H9 (cell line): ENCODE measurements at places on chromosomes 5 and 9.

GRCh38 chr9:7937761-7938491 is 138.3 kb upstream of the DMAC1 start:
- no peak for DNase-seq

GRCh38 chr9:121240472-121241135 is 27.4 kb upstream of the GSN start:
- DNase-seq, result no peak

GRCh38 chr5:98349251-98349989 is 424.0 kb upstream of the RGMB start:
- no peak for DNase-seq

DNA sequence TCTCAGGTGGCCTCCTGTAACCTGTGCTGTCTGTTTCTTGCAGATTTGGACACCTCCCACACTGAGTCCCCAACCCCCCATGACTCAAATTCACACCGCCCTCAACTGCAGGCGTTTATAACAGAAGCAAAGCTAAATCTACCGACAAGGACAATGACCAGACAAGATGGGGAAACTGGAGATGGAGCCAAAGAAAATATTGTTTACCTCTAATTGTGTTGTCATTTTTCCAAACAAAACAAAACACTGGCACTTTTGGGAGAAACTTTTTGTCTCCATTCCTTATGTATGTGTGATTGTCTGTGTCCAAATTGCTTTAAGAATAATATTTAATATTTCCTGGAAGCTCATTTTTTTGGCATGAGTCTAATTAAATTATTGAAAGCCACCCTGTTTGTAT is 314.8 kb downstream of the ARHGEF28 start:
- DNase-seq, result no peak

DNA sequence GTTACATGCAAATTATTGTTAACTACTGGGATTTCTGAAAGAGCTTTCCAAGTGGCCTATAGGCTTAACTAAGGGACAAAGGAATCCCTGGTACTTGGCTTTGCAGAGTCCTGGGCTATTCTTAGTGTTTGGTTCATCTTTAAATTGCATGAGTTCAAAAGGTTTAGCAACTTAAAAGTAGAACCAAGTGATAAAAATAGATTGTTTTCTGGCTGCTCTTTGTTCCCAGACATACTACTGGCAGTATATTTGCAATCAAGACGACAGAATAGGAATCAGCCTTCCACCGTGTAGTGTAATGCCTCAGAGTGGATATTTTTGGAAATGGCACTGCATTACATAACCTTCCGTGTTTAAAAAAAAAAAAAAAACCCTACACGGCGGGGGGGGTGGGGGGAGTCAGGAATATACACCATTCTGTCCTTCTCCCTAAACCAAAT is 1.0 kb downstream of the NREP start:
- DNase-seq, result no peak

DNA sequence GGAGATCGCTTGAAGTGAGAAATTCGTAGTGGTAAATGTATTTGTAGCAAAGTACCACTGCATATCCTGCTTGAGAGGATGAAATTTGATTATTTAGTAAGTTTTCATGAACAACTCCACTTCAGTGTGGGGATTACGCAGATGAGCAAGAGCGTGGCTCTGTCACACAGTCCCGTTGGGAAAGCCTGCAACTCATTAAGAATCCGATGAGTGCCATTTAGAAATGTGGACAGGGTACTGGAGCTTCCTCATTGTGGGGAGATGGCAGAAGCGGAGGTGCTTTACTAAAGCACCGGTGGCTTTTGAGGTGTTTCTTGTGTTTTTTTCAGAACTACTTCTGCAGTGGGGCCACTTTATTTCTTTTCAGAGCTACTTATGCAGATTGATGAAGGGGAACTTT is 1.4 kb downstream of the TJP2 start:
- no peak for DNase-seq
